ENCODE measurements at places on chromosomes 11 and 22.

- DNase-seq, result no peak
Measured at GRCh38 chr11:35549787-35550186, 24.4 kb upstream of the PAMR1 start.

DNA sequence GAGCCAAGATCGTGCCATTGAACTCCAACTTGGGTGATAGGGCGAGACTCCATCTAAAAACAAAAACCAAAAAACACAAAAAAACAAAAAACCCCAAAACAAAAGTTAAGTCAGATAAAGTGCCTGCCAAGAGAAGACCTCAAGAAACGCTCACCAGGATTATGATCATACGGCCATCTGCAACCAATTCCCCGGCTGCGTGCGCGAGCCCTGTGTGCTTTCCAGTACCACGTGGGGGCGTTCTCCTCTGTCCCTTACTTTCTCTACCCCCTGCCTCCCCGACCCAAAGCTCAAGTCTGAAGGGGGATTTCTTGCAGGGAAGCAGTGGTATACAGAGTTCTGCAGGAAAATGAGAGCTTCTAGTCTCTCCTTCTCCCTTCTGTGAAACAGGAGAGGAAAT lies 10.5 kb upstream of the RPS19BP1 start:
- DNase-seq, result no peak

- DNase-seq, result no peak
Measured at GRCh38 chr11:118649941-118650340, 29.5 kb downstream of the TREH start.

DNA sequence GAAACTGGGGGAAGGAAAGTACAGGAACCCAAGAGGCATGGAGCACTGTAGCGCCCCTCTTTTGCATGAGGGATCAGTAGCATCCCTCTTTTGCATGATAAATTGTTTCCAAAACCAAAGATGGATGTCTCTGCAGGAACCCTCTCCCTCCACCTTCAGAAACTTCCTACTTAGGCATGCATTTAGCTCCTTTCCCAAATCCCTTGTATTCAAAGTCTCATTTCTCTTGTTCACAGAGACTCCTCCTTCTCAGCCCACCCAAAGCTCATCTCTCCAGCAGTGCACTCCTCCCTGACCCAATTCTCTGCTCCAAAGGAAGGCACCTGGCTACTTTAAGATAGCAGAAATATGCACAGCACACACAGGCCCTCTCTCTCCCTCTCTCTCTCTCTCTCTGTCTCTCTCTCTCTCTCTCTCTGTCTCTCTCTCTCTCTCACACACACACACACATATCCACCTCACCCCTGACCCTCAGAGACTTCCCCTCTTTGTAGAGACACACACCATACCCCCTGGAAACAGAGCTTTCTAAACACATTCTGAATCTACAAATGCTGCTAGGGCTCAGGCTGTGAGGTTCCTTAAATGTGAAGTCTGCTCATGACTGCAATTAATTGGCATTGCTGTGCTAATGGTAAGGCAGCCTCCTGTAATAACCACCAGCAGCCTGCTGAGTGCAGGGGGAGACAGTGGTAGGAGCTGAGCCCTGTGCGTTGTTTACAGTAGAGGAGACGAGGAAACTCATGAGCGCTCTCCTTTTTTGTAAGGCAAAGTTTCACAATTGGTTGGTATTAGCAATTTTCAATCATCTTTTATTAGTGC lies 519.6 kb downstream of the NTM start:
- no peak for DNase-seq

DNA sequence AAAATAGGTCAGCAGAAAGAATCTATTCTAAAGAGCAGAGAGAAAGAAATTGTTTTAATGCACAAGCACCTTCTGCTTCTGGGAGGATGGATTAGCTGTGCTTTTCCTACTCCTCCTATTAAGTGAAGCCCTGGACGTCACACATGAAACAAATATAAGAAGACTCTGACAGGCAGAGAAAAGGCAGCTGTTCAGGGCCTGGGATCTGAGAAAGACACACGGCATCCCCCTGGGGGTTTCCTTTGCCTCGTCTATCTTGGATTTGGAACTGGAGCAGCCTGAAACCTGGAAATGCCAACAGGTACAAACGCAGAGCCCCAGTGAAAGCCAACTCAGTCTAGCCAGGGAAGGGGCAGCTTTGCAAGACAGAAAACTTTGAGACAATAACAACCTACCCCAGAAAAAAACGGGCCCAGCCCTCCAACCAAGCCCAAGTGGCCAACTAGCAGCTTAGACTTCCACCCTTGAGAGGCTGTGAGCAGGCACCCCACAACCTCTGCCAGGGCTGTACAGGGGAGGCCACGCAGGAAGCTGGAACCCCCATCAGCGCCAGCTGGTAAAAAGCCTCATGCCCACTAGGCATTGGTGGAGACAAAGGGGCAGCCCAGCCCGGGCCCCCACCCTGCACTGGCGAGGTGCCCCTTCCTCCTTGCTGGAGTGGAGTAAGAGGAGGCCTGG lies 7.3 kb downstream of the CERK start:
- DNase-seq, result no peak

DNA sequence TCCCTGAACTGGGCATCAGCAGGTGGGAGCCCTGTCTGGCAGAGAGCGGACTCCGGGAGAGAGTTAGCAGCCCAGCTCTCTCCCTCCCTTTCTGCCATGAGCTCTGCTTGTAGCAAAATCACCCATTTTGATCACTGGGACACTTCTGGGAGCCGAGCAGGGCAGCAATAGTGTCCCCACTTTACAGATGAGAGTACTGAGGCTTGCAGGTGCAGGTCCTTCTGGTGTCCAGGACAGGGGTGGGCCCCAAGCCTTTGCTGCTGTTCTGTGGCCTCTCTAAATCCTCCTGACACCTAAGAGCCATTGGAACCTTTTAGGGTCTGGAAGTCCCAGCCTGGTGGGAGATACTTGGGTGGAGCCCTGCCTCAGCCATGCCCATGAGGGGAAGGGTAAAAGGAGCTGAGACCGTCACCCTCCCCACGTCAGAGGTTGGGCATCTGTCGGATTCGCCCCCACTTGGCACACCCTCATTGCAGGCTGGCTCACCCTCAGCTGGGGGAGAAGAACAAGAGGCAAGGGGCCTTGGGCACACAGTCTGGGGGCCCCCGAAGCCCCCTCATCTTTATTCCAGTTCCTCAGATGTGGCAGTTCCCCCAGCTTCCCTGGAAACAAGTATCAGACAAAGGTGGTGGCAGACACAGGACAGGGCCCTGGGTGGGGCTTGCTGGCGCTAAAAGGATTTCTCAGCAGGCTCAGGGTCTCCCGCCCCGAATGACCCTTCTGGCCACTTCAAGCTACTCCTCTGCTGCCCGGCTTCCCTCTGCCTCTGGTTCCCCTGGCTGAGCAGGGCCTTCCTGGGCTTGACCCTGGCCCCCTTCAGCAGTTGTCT lies 4.5 kb downstream of the RIN1 start:
- DNase-seq, result no peak

GRCh38 chr11:76850130-76850529 lies 10.6 kb upstream of the ACER3 start:
- DNase-seq, result no peak

DNA sequence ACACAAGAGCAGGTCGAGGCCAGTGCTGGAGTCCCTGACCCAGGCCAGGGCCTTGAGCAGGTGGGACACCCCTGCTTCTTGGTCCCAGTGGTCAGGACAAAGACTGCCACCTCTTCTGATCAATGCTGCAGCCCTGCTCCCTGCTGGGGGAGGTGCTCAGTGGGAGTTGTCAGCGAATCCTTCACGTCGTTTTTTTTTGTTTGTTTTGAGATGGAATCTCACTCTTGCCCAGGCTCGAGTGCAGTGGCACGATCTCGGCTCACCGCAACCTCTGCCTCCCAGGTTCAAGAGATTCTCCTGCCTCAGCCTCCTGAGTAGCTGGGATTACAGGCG lies 34.7 kb downstream of the NUP50 start:
- DNase-seq, result no peak

DNA sequence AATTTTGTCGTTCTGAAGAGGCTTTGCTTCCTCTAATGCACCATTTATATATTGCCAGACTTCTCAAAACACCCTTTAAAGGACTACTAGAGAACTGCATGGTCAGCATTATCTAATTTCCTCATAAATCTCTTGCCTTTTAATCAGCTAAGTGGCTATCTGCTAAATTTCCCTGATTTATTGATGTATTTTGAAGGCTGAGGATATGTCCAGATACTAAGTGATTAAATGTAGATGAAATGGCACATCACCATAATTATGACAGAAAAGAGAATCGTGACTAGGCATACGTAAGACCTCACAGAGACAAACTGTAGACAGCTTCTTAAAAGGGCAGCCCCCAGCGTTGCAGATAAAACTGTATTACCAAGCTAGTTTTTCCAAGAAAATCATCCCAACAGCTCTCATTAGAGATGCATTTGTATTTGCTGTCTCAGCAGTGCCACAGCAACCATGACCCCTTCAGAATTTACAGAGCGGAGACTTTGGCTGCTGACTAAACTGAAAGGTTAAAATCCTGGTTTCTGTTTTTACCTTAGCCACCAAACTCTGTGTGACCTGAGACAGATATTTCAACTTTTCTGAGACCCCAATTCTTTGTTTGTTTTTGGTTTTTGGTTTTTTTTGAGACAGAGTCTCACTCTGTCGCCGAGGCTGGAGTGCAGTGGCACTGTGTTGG lies 67.1 kb upstream of the SLN start:
- DNase-seq, result no peak

GRCh38 chr11:117439256-117439655 lies 111.6 kb downstream of the CEP164 start:
- DNase-seq, result no peak

DNA sequence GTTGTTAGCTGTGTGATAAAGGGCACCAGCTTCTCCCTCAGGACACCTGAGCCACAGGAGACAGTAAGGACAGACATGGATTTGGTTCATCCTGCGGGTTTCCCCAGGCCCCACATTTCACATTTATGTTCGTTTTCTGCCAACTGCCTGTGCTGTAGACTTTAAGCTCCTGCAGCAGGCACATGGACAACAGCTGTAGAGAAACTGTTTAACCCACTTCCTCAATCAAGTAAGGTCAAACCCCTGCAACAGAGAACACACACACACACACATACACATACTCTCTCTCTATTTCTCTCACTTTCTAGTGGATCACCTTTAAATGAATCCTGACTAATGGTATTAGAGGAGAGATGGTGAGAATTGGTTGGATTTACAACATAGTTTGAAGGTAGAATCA lies 90.7 kb downstream of the C11orf87 start:
- DNase-seq, result no peak

GRCh38 chr11:113673550-113674396 lies 32.3 kb downstream of the TMPRSS5 start:
- DNase-seq, result no peak

DNA sequence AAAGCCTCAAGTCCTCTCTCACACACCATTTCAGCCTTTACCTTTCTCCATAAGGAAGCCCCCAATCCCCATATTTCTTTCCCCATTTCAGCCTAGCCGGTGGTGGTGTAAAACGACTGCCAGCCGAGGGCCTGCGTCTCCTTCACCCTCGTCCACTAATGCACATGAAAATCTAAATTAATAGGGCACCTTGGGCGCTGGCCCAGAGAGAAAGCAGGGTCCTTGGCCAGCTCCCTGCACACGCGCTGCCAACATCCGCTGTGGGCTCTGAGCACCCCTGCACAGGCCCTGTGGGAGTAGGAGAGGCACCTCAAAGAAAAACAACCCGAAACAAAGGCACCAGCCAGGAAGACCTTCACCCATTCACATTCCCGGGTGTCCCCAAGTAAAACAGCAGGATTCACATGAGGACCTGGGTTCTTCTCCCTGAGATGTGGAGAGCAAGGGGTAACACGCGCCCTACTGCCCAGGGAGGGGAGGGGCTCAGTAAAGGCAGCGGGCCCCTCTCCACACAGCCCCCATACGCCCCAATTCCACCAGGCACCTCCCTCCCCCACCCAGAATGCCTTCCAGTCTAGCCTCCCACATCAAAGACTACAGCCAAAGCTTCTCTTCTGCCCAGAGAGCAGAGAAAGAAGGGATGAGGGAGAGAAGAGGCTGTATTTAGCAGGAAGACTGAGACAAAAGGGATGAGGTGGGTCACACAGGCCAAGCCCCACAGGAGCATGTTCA lies 79.0 kb downstream of the MICAL3 start:
- DNase-seq, result no peak

- no peak for DNase-seq
Measured at GRCh38 chr11:9089636-9090035, 1.8 kb downstream of the SCUBE2 start.

DNA sequence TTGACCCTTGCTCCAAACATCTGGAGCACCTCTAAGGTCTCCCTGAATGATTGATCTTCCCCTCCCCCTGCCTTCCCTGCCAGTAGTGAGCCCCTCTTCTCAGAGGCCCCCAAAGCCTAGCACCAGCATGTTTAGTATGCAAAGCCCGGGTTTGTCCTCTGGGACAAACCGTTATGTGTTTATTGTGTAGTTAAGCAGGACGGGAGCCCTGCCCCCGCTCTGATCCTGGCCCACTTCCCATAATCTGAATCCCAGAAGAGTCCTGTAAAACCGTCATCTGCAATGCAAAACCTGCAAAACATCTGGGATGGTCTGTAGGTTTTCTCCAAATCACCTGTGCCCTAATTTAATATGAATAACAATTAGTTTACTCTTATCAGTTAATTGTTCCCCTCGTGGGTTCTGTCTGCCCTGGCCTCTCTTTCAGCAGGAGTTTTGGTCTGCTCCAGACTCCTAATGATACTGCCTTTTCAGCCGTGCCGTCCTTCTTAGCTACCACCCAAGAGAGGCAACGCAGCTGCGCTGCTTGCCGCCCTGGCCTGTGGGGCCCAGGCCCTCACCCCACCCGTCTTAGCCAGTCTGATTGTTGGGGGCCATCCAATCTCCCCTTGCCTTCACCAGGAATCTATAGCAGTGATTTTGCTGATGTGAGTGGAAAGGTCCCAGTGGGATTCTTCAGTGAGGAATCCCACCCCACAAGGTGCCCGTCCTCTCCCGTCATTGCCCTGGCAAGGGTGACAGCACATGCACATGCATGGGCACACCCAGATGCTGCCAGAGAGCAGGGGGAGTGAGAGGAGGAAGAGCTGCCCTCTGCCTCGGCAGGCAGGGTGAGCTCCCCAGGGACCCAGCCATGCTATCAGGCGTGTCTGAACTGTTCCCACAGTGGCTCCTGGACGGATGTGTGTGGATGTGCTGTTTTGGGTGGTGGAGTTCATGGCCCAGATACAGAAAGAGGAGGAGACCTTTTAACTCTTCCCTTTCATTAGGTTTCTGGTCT lies 3.0 kb upstream of the B3GAT1 start:
- no peak for DNase-seq

DNA sequence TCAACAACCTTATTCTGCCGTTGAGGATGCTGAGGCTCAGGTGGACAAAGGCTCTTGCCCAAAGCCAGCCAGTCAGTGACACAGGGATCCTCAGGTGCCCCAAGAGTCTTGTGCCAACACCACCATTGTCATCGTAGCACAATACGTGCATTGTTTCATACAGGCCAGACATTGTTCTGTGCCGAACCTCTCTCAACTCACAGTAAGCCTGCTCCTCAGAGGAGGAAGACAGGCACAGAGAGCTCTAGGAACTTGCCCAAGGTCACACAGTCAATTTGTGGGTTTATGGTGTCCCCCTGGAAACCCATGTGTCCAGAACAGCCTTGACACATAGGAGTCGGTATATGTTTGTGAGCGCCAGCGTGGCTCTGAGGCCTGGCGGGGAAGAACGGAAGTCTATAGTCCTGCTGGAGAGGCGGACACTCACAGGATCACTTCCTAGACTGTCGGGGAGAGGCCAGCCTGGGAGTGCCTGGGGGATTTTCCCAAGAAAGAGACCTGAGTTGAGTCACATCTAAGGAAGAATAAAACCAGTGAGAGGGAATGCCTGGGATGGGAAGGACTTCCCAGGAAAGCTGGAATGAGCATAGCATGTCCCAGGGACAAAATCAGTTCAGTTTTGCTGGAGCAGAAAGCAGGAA lies 20.2 kb downstream of the LIF start:
- no peak for DNase-seq
